Suppressor macrophage treated with lipopolysaccharide for 4 hours (primary cell): ENCODE measurements at places on chromosomes 12 and 14.

GRCh38 chr12:52918351-52918750 is 13.5 kb upstream of the KRT8 start:
- no peak for DNase-seq

- no peak for DNase-seq
These were observed 64.9 kb upstream of the FOXG1 start for GRCh38 chr14:28701733-28702132.

- DNase-seq = no peak
These were observed 83.4 kb downstream of the CNTN1 start for GRCh38 chr12:40775661-40776060.

- DNase-seq = no peak
These were observed 12.6 kb upstream of the LGALS3 start for GRCh38 chr14:55116246-55117030.

GRCh38 chr12:21337959-21338744 is 3.4 kb upstream of the SLCO1A2 start:
- no peak for DNase-seq

DNA sequence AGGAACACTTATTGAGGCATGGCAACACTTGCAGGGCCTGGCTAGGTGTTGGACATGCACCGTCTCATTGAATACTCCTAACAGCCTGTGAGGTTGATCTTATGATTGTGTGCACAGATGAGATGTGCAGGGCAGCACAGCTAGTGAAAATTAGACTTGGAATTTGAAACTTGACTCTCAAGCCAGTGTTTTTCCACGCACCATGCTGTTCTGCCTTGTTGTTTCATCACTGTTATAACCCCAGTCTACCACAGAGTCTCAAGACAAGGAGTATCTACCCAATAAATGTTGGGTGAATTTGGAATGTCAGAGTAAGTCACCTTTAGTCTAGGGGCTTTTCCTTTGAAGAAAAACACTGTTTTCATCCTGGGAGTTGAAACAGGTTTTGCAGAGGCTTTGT is 55.8 kb upstream of the LRIG3 start:
- DNase-seq = no peak

DNA sequence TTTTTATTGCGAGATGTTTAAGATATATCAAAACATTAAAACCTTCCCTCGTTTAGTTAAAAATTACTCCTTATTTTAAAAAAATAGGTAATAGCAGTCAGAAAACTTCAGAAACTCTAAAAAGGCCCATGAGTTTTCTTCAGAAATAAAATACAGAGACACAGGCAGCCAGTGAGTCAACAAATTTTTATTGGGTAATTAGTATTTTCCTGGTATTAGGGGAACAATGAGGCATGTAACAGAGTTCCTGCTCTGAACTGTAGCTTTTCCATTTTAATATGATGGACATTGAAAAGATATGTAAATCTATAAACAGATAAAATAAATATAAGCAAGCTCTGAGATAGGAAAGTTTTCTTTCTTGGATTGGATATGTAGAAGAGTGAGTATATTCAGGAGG is 399 bp upstream of the ZNF705A start:
- DNase-seq = peak; percentile 64

- peak; percentile 55 for DNase-seq
These were observed 1.3 kb upstream of the CD63 start for GRCh38 chr12:55729819-55730818.

GRCh38 chr14:63853831-63854293 is 1.1 kb downstream of the SYNE2 start:
- DNase-seq = peak; percentile 12

DNA sequence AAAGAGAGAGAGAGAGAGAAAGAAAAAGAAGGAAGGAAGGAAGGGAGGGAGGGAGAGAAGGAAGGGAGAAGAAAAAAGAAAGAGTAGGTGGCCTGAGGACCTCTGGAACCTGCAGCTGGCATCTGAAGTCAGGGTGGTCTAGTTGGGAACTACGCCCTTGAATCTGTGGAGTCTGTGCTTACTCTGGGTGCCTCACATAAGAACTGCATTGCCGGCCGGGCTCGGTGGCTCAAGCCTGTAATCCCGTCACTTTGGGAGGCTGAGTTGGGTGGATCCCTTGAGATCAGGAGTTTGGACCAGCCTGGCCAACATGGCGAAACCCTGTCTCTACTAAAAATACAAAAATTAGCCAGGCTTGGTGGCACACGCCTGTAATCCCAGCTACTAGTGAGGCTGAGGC is 10.0 kb upstream of the NRDE2 start:
- no peak for DNase-seq

DNA sequence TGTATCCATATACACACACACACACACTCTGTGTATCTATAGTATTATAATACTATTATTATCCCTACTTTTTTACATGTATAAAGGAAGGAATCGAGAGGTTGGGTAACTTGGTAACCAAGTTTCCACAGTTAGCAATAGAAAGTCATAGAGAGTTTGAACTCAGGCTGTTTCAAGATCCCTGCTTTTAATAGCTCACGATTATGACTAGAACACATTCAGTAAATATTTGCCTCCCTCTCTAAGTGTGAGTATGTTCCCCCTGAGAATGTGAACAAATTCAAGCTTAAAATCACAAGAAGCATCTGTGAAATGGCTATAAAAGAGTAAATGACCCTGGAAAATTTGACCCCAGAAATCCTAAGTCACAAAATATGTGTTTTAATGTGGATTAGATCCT is 11.0 kb upstream of the REP15 start:
- no peak for DNase-seq

DNA sequence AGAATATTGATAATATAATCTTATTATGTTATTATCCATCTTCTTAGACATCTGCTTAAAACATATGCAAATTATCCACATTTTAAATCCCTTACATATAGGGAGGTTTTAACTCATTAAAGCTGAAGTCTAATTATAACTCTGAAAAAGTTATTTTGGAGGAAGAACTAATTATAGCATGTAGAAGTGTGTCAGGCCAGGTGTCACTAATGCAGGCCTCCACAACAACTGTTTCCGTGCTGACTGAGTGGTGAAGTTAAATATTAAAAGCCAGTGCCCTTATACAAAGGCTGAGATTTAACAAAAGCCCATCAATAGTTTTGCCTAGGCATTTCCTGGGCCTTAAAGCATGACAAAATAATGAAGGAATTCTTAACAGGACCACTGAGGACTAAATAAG is 157.4 kb downstream of the LRRK2 start:
- no peak for DNase-seq

DNA sequence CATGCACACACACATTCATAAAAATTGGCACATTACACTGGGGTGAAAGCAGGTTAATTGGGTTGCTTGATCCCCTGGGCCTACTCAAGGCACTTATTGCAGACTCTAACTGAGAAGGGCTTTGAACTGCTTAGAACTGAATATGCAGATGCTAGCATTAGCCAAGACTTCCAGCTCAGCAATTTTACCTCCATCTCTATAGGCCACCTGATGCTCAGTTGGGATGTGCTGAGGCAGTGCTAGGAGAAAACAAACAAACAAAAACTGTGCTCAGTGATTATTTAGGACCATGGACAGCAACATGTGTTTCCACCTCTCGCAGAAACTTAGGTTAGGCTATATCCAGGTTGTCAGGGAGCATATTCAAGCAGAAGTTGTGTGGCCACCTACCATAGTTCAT is 124.8 kb upstream of the WSCD2 start:
- peak; percentile 4 for DNase-seq

GRCh38 chr14:64646103-64646502 is 58.1 kb upstream of the PLEKHG3 start:
- no peak for DNase-seq
